ENCODE measurements at places on chromosomes 7 and 10. TPM values are rescaled to one million over a fixed set of nuclear protein-coding genes. Genes with fewer than 3 reads are reported as not detected.

Gene LSM5
- 16.1 TPM for total RNA-seq

Gene MOGAT3
- total RNA-seq, result not detected

Gene LIPM
- not detected for total RNA-seq

Gene SLC25A13
- 3.9 TPM for total RNA-seq

Gene NKX6-2
- total RNA-seq, result not detected

Gene SYT15
- total RNA-seq, result under 0.01 TPM

Gene METTL27
- total RNA-seq, result 11.8 TPM

Gene NYAP1
- 2.0 TPM for total RNA-seq

Gene GNGT1
- not detected for total RNA-seq

Gene HABP2
- total RNA-seq, result not detected

Gene CRHR2
- total RNA-seq, result not detected

Gene TCERG1L
- not detected for total RNA-seq

Gene PRLHR
- total RNA-seq, result not detected

Gene PSMA2
- 42.6 TPM for total RNA-seq

Gene OPN4
- not detected for total RNA-seq

Gene CCT6A
- 178 TPM for total RNA-seq

Gene VPS37D
- 7.5 TPM for total RNA-seq

Gene TRIM50
- not detected for total RNA-seq

Gene FAM25A
- not detected for total RNA-seq

Measured in bronchial smooth muscle cell (primary cell).